Activated CD4-positive, alpha-beta T cell treated with anti-CD3 and anti-CD28 coated beads, Interleukin-2, amount 10 ng/mL, durations not matched to agents 7 days and 5 days (primary cell): ENCODE measurements at places on chromosomes 1 and 21. TPM values are rescaled to one million over a fixed set of nuclear protein-coding genes. Genes with fewer than 3 reads are reported as not detected.

DNA sequence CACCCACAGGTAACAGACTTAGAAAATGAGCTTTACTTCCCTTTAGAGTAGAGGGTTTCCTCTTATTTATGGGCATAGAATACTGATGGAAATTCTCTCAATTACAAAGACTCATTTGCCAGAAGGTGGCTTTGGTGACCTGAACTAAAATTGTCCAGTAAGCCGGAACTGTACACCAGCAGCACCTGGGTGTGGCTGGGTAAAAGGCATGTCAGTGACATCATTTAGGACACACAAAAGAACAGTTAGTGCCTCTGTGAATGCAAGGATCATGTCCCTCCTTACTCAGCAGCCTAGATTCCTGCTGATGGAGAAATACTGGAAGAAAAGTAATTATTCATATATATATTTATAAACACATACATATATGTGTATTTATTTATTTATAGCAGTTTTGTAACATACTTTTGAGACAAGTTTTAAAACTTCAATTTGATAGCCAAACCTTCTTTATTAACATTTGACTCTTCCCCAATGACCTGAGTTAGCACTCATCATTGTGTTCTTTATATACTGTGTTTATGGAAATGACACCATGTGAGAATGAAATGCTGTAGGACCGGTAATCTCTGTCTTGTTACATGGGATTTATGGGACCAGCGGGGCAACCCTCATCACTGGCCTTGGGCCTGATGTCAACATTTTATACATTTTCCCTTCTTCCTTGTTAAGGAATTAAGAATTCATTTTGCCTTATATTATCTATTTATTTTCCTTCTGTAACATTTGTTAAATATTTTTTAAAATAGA lies 274.4 kb downstream of the BRINP2 start:
- no peak overlapping the region for H3K27ac ChIP-seq
- H3K4me3 ChIP-seq = no peak overlapping the region
- no peaks in the 10 kb centered on the region for H3K4me1 ChIP-seq
- H3K36me3 ChIP-seq = no peaks in the 10 kb centered on the region
- H3K27me3 ChIP-seq = no peaks in the 10 kb centered on the region

GRCh38 chr1:37570528-37571334 lies 14.0 kb downstream of the DNALI1 start:
- no peak overlapping the region for H3K4me3 ChIP-seq
- H3K4me1 ChIP-seq = peaks cover 45% of the 10 kb centered on the region
- H3K27ac ChIP-seq = peak overlapping the region; percentile 71
- H3K27me3 ChIP-seq = no peaks in the 10 kb centered on the region

DNA sequence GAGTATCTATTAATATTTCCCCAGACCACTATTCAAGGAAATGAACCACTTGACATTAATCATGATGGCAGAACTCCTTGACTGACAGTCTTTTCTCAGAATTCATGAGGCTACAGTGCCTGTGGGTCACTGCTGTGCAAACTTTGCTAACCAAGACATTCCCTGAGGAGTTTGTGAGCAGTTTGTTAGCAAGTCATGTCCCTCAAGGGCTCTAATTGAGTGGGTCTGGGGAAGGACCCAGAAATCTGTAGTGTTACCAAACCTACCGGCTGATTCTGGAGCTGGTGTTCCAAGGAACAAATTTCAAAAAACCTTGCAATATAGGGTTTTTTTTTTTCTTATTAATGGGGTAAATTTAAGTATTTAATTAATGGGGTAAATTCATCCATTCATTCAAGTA lies 103.2 kb upstream of the VANGL1 start:
- no peak for DNase-seq
- peaks cover 4% of the 10 kb centered on the region for H3K27me3 ChIP-seq
- no peak overlapping the region for H3K4me3 ChIP-seq
- no peaks in the 10 kb centered on the region for H3K4me1 ChIP-seq
- no peak overlapping the region for H3K27ac ChIP-seq
- H3K36me3 ChIP-seq = no peaks in the 10 kb centered on the region

DNA sequence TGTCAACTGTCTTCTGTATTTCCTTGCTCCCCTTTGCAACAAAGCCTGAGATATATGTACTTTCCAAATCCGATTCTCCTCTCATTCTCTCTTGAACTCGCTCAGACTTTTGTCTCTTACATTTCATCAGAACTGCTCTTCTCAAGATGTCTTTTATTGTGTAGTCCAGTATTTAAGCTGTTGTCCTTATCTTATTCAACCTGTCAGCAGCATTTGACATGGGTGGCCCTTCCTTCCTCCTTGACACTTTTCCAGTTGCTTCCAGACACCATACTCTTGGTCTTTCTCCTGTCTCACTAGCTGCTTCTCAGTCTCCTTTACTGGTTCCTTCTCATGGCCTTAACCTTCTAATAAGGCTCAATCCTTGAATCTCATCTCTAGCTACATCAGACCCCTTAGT lies 47.0 kb downstream of the TSNAX start:
- no peak overlapping the region for H3K4me3 ChIP-seq
- no peaks in the 10 kb centered on the region for H3K36me3 ChIP-seq
- DNase-seq = no peak
- no peaks in the 10 kb centered on the region for H3K4me1 ChIP-seq

DNA sequence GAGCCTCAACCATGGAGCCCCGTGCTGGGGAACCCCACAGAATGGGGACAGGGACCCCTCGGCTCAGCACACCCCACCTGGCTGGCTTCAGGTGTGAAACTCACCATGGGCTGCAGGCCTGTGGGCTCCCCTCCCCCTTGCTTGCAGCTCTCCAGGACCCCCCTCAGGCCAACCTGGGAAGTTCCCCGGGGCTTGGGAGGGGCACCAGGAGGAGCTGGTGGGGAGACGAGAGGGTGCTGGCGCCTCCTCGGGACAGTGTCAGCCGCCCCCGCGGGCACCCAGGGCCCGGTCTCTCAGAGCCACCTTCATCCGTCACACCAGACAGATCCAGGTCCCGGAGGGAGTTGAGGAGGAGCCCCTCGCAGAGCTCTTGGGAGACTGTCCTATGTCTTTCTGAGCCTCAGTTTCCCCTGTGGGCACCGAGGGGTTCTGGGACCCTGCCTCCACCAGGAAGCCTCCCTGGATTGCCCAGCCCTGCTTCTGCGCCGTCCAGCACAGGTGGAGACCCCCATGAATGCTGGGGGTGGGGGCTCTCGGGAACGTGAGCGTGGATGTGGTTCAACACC lies 657 bp upstream of the TNFRSF18 start:
- peaks cover 22% of the 10 kb centered on the region for H3K4me1 ChIP-seq
- DNase-seq = no peak
- no peaks in the 10 kb centered on the region for H3K36me3 ChIP-seq
- H3K27me3 ChIP-seq = no peaks in the 10 kb centered on the region

- no peak overlapping the region for H3K27ac ChIP-seq
- H3K4me1 ChIP-seq = no peaks in the 10 kb centered on the region
- DNase-seq = no peak
- H3K4me3 ChIP-seq = no peak overlapping the region
- no peaks in the 10 kb centered on the region for H3K36me3 ChIP-seq
Measured at GRCh38 chr1:220827445-220828178, 40.9 kb downstream of the MTARC1 start.

DNA sequence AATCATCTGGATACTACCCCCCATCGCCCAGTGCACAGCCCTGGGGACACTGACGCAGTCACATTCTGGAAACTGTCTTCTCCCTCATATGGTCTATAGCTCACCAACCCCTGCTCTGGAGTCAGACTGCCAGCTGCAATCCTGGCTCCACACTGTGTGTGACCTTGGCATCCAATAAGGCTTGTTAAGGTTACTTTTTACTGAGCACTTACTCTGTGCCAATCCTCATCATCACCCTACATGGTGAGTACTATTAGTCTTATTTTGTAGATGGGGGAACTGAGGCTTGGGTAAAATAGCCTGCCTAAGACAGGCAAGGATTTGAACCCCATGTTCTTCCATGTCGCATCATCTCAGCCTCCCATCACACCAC lies 34.9 kb downstream of the AHDC1 start:
- H3K36me3 ChIP-seq = no peaks in the 10 kb centered on the region
- DNase-seq = no peak
- H3K4me1 ChIP-seq = peaks cover 25% of the 10 kb centered on the region
- no peak overlapping the region for H3K27ac ChIP-seq
- H3K4me3 ChIP-seq = peak overlapping the region; percentile 65

DNA sequence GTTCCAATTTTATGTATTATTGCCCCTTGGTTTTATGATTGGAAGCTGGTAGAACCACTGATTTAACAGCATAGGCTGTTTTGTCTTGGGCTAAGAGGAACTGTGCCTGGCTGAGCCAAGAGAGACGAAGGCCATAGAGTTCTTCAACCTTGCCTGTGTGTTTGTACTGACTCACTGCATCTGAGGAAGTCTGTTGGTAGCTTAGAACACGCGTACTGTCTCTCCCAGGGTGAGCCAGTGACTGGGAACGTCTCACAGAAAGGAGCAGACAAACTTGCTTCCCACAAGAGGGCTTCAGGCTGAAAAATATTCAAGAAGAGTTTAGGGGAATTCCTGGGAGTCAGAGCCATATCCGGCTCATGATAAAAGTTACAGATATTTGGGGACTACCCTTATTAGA lies 14.9 kb downstream of the TMEM51 start:
- no peak overlapping the region for H3K27ac ChIP-seq
- no peak for DNase-seq
- peaks cover 4% of the 10 kb centered on the region for H3K4me1 ChIP-seq

Gene RNF2
- total RNA-seq = 17.0 TPM

Gene IVL
- total RNA-seq = not detected

Gene SMCP
- total RNA-seq = not detected

Gene INAVA
- not detected for total RNA-seq

Gene OVAAL
- total RNA-seq = not detected

Gene BRDT
- total RNA-seq = not detected

Gene LRRC47
- 37.7 TPM for total RNA-seq
